ENCODE measurements at places on chromosomes 5 and 9.
A peak's percentile ranks its signal among the peaks of the same experiment; 100 is the strongest.

GRCh38 chr9:110700953-110701352 is 32.4 kb downstream of the MUSK start:
- peak; percentile 43 for DNase-seq

DNA sequence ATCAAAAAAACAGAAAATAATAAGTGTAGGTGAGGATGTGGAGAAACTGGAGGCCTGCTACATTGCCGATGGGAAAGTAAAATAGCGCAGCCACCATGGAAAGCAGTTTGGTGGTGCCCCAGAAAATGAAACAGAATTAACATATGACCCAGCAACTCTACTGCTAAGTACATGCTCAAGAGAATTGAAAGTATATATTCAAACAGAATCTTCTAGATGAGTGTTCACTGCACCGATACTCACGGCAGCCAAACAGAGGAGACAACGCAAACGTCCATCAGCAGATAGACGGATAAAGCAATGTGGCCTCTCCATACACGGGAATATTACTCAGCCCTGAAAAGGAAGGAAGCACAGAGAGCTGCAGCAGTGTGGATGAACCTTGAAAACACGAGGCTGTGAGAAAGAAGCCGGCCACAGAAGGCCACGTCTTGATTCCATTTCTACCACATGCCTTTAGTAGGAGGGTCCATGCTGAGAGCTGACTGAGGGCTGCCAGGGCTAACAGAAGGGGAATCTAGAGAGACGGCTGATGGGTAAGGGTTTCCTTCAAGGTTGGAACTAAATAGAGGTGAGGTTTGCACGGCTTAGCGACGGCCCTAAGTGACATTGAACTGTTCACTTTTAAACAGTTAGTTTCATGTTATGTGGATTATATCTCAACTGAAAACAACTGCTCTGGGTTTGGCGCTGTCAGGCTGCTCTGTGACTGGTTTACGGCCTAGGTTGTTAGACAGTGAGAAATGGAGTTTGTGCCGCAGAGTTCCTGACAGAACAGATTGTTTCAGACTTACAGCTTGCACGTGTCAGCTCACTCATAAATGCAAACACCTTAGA is 29.8 kb downstream of the AHRR start:
- no peak for DNase-seq

DNA sequence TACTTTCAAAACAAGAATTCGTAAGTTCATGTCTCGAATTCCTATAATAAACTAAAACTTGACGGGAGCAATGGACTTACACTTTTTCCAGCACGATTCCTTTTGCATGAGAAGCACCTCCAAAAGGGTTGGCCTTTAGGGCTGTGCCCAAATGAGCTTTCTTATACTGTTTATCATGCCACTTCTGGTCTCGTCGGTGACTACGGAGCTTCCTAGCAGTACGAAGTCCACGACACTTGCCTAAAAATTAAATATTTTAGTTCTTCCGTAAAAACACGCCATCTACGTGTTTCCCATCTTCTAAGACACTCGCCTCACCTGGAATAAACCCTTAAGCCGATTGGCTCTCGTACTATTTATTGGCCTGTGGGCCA is 554 bp downstream of the RPS23 start:
- no peak for DNase-seq

DNA sequence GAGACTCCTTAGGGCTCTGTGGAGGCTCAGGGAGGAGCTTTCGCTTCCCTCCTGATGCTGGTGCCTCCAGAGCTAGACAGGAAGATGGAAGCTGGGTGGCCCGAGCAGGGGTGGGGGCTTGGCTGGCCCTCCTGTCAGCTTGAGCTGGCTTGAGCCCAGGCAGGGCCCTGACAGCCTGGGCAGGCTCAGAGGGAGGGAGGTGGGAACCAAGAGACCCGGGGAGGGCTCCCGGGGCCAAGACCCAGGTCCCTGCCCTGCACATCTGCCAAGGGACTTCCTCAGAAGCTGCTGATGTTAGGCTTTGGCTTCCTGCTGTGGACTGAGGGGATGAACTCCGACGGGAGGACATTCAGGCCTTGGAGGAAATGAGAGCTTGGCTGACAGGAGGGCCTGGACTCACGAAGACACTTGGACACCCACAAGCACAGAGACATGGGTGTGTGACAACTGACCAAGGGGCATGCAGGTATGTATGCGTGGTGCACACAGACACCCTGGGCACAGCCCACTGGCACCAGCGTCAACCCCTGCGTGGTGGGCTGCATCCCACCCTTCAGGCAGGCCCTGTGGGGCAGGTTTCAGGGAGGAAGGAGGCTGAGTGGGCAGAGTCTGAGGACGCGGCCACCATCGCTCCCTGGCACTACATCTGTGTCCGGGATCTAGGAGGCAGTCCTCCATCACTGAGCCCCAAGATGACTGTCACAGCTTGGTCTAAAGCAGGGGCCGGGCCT is 1.7 kb upstream of the LTC4S start:
- DNase-seq: no peak

DNA sequence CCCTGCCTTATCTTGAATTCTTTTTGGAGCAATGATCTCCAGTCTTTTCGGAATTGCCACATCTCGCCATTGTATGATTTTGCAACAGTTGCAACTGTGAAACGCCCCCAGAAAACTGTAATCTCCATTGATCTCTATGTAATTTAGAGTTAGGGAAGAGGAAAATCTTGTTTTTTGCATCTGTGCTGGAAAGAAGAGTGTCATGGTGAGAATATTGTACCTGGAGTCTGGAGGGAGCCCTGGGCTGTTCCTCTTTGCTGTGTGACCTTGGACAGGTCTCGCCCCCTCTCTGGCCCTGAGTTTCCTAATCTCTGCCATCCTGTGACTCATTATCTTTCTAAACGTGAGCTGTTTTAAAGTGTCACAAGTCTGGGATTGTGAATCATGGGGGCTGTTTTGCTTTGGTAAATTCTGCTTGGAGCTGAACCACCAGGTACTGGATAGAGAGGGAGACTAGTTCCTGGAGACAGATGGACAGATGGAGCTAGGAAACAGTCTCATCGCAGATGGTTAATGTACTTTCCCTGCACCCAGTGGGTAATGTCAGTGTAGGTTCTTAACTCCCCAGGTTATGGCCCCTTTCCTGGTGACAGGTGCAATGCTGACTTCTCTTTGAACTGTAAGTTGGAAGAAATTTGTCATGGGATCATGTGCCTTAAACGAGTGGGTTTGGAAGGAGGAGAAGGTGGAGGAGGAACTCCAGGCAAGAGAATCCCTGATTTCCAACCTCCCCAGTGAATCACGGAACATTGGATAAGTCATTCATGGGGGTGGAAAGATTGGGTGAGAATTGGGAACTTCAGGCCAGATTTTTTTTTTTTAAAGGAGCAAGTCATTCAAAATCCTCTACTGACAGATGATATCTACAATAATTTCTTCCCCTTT is 19.6 kb downstream of the PPARGC1B start:
- peak; percentile 85 for DNase-seq

DNA sequence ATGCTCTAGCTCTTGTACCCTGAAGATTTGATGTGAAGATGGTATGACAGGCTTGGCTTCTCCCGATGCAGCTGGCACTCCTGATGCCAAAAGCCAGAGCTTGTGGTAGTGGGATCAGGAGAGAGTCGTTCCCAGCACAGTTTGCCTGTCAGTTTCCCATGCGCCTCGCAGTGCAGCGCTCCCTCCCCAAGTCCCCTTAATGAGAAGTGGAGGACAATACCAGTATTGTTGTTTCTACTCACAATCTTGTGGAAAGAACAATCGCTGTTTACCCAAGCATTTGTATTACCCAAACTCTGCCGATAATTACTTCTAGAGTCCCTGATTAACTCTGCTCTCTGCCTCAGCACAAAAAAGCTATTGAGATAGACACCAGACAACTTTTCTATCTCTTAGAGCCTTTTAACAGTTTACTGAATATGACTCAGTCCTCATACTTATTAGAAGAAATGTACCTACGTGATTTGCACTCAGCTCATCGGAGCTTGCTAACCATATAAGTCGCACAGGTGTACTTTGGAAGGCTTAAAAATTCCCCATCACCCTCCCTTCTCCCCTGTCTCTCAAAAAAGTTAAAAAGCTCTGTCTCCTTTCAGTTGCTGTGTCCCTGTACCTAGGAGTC is 283.2 kb upstream of the TMEM161B start:
- DNase-seq: no peak

GRCh38 chr5:142292249-142292648 is 32.6 kb downstream of the SPRY4 start:
- no peak for DNase-seq
